ENCODE measurements at places on chromosomes 3 and 15.

- no peak for DNase-seq
Measured at GRCh38 chr15:45113380-45113990, 487 bp downstream of the DUOX2 start.

- DNase-seq = no peak
Measured at GRCh38 chr15:28912422-28912821, 26.6 kb downstream of the APBA2 start.

DNA sequence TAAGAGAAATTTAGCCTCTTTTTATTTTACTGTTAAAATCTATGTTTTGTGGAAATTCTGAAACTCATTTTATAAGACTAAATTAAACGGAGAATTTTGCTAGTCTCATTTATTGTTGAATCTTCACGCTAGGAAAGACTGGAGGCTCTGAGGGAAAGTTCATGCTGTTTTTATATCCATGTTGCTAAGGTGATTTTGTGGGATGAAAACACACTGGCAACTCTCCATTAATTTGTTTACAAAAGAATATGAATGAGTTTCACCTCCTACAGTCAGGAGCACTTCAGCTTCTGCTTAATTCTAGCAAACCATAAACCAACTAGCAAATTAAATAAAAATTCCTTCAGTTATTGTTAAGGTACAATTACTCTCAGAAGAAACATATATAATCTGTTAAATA lies 195.4 kb downstream of the RAP2B start:
- DNase-seq = peak; percentile 4

DNA sequence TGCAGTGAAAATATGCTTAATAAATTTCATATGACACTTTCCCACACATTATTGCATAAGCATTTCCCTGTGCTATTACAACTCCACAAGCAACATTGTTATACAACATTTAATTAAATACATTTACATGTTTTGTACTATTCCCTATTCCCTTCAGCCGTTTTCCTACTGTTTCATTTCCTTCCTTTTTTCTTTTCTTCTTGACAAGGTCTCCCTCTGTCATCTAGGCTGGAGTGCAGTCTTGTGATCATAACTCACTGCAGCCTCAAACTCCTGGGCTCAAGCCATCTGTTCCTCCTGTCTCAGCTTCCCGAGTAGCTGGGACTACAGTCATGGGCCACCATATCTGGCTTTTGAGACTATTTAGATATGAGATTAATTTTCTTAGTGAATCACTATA lies 254.7 kb downstream of the NFKBIZ start:
- DNase-seq = no peak

DNA sequence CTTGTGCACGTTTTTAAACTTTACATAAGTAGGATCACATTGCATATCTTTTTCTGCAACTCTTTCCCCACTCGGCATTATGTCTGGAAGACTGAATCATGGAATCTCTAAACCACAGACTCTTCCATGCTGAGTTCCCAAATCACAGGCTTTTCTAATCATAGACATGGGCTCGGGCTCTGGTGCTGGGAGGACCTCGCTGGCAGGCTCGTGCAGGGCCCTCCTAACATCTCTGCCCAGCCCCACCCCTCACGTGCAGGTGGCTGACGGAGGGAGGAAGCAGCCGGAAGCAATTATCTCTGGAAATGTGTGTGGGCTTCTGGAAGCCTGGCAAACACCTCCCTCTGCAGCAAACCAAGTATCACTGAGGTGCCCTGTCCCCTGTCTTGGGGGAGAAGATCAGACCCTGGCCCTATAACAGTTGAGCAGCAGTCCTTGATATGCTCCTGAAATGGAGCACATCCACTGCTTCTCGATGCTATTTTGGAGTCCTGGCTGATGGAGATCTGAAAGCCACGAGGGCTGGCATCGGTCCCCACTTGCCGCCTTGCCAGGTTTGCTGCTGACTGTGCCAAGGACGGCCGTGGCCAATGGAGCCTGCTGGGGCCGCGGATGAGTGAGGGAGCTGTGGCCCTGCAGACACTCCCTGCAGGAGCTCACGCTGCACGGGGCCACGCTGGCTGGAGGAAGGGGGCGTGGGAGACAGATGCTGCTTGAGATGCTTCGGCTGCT lies 4.4 kb upstream of the IQSEC1 start:
- peak; percentile 95 for DNase-seq

GRCh38 chr3:17670749-17671148 lies 71.7 kb downstream of the TBC1D5 start:
- no peak for DNase-seq

- DNase-seq = no peak
Measured at GRCh38 chr3:138767498-138768104, 67.1 kb downstream of the PIK3CB start.

DNA sequence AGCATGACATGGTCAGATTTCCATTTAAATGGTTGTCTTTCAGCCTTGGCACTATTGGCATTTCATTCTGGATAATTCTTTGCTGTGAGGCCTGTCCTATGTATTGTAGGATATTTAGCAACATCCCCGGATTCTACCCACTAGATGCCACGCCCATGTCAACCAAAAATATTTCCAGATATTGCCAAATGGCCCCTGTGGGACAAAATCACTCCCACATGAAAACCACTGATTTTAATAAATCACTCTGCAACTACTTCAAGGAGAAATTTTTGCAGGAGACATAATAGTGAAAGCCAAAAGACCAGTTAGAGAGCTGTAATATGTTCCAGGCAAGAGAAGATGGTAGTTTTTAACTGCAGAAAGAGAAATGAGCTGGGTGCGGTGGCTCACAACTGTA lies 55.9 kb upstream of the RARB start:
- DNase-seq = no peak

GRCh38 chr15:64681424-64682024 lies 93.9 kb downstream of the RBPMS2 start:
- peak; percentile 77 for DNase-seq

DNA sequence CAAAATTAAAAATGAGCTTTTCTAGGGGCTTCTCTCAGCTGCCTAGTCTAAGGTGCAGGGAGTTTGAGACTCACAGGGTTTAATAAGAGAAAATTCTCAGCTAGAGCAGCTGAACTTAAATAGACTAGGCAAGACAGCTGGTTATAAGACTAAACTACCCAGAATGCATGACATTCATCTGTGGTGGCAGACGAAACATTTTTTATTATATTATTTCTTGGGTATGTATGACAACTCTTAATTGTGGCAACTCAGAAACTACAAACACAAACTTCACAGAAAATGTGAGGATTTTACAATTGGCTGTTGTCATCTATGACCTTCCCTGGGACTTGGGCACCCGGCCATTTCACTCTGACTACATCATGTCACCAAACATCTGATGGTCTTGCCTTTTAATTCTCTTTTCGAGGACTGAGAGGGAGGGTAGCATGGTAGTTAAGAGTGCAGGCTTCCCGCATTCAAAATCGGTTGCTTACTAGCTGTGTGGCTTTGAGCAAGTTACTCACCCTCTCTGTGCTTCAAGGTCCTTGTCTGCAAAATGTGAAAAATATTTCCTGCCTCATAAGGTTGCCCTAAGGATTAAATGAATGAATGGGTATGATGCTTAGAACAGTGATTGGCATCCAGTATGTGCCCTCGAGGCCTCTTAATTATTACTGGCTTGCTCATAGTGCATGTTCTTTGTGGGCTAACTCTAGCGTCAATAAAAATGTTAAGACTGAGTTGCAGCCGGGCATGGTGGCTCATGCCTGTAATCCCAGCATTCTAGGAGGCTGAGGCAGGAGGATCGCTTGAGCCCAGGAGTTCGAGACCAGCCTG lies 984 bp downstream of the CCR5 start:
- DNase-seq = no peak

DNA sequence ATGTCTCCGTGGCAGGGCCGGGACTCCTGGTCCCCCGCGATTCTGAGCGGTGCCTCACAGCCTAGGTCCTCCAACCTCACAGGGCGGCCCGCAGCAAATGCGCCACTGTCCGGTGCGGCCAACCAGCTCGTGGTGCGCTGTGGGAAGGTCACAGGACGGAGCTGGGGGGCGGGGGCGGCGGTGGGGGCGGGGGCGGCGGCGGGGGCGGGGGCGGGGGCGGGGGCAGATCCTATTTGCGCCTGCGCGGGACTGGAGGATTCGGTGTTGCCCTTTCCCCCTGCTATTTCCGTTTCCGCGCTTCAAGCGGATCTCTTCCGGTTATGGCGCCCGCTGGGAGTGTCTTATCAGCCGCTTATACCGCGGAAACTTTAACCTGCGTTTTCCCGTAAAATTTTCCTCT lies 106.7 kb upstream of the SNRPN start:
- DNase-seq = peak; percentile 60

DNA sequence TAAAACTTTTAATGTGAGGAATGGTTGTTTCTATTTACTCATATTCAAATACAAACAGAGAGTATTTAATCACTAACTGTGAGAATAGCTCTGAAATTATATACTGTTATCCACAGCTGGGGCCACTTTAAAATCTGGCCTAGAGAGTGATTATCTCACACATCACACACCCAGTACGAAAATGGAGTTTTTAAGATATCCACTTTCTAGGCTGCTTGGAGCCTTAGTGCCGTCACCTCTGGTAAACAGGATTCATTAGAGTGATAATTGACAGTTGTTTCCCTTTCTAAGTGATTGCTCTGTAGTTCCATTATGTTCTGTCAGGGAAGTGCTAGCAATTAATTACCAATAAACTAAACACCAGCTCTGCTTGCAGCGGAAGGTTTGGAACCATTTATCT lies 942.4 kb downstream of the FHIT start:
- DNase-seq = no peak

GRCh38 chr3:16191591-16191990 lies 17.1 kb downstream of the GALNT15 start:
- DNase-seq = no peak

GRCh38 chr3:49872801-49873281 lies 3.1 kb upstream of the CAMKV start:
- no peak for DNase-seq

- DNase-seq = no peak
Measured at GRCh38 chr15:59266028-59266427, 59.4 kb downstream of the LDHAL6B start.

GRCh38 chr15:39154776-39155175 lies 426.1 kb upstream of the THBS1 start:
- no peak for DNase-seq

DNA sequence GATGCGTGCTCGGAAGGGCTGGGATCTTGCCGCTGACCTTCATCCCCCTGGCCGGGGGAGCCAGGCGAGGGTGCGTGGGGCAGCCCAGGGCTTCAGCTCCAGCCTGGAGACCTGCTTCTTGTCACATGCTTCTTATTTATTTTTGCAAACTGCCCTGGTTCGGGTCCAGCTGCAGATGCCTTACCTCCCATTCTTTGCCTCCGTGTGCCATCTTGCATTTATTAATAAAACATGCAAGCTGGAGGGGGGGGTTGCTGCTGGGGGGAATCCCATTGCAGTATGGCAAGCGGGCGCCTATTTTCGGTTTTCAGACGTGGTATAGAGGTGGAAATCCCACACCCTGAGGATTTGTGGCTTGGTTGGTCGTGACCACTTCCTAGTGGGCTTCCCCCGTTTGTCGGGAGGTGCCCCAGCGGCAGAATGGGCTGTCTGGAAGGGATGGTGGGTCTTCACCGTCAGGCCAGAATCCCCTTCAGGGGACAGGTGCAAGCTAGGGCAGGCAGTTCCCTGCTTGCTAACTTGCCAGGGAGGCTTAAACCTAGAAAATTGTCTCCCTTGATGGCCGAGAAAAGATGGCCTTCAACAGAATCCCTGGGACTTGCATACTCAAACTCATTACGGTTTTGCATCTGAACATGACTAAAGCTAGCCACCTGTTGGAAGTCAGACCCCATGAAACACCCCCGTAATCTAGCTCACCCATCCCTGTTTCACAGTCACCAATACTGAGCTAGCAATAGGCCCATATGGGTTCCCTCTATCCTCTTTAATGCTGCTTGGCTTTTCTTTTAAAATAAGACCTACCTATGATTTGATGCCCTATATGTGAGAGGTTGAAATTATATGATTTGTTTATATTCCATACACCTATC lies 569 bp downstream of the TMEM266 start:
- no peak for DNase-seq

GRCh38 chr15:74184582-74185091 lies 11.1 kb downstream of the ISLR start:
- DNase-seq = no peak

DNA sequence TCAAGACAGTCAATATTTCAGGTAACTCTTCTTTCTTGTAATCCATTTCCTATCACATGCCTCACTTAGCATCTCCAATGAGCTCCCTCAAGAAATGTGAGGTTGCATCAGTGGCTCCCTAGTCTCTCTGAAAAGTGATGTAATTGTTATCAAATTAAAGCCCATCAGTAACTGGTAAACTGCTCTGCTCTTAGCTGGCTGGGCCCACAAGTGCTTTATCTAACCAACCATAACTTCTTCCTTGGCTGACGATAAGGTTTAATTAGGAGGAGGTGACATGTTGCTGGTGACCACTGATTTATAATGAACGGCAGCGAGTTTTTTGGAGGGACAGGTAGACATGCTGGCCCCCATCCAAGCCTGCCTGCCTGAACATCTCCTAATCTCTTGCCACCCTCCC lies 79.6 kb downstream of the RTP4 start:
- no peak for DNase-seq

DNA sequence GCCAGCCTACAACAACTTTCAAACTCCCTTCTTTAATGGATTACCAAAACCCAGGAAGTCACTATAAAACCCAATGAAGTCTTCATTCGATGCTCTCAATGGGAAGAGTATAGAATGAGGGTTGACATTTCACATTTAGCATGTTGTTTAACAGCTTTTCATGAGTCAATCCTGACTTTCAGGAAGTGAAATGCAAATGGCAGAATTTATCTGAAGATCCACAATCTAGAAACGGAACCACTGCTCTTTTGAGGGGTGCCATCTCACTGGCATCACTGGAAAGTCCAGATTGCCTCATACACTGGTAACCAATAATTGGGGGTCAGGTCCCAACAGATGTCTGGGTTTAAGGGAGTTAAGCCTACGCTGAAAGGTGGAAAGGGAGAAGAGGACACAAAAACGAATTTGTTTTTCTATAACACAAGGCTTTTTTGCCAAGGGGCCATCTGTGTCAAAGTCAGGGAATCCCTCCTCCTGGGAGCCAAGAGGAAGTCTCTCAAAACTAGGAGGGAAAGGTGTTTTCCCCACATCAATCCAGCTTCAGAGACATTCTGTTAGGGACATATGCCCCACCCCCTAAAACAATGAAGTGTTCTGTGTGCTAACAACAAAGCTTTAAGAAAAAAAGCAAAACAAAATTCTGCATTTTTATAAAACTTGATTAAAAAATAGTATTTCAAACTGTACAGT lies 12.0 kb upstream of the ATP1B3 start:
- no peak for DNase-seq

DNA sequence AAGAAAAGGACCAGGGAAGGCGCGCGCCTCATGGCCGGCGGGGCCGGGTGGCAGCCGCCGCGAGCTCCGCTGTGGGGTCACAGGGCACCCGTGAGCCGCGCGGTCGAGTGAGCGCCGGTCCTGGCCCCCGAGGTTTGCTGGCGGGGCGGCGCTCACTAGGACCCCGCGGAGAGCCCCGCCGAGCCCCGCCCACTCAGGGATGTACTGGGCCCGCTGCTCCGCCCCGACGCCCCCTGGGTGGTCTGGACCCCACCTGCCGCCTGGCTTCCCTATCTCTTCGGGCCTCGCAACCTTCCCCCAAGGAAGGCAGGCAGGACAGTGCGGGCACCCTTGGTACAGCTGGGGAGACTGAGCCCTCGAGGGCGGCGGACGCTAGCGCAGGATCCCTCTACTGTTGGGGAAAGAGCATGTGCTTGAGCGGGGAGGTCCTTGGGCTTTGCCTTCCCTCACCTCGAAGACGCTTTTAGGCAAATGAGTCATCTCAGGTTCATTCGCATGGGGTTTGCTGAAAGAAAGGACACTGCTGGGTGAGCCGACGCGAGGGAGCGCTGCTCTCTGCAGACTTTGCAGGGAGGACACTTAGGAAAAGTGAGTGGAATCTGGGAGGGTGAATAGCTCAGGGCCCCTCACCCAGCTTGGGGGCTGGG lies at the start of gene CHRNB4:
Gene CHRNB4 (minus strand): TSS at position 109 of the 647 bp plus-strand sequence. CDS start 77 bp downstream, at position 32.
- DNase-seq = no peak

All from cerebellar cortex (tissue), 1 donor.